ENCODE measurements at places on chromosomes 5 and 9.

GRCh38 chr9:108910914-108911313 lies 23.0 kb downstream of the ELP1 start:
- DNase-seq: no peak

GRCh38 chr9:132731230-132731629 lies 61.0 kb downstream of the GTF3C4 start:
- no peak for DNase-seq

DNA sequence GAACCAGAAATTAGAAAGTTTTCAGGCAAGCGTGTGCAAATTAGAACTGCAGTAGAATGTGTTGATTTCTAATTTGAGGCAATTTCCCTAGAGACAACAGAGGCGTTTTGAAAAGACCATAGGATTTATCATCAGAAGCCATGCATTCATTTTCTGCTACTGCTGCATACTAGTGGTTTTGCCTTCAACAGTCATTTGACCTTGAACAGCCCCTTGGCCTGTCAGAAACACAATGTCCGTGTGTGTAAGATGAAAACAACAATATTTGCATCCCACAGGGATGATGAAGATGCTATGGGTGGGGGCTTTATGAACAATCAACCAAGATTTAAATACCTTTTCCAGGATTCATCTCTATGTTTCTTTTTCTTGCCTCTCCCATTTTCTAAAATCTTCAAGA lies 73.7 kb downstream of the PDE4D start:
- no peak for DNase-seq

GRCh38 chr5:76468635-76469425 lies 65.7 kb downstream of the IQGAP2 start:
- DNase-seq: no peak

GRCh38 chr5:5198135-5198534 lies 58.0 kb downstream of the ADAMTS16 start:
- DNase-seq: no peak

GRCh38 chr9:132026932-132027585 lies 52.6 kb downstream of the MED27 start:
- DNase-seq: no peak

DNA sequence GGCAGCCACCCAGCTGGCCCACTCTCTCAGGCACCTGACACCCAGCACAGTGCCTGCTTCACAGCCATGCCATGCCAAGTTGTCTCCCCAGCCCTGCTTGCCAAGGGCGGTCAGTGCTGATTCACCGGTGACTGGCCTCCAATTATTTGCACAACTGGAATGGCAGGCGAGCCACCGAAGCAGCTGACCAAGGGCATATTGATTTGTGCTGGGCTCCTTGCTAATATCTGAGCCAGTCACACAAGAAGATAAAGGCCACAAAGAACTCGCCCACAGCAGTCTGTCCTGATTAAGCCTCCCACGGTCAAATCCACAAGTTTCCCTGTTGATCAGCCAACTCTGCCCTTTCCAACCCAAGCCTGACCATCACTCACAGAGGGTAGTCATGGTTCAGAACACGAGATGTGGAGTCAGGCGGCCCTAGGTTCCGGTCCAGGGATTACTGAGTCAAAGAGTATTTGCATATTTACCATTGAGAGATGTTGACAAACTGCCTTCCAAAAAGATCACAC lies 6.4 kb upstream of the EEIG1 start:
- no peak for DNase-seq

- no peak for DNase-seq
Observed at GRCh38 chr5:106780355-106780754, 890.4 kb downstream of the EFNA5 start.

DNA sequence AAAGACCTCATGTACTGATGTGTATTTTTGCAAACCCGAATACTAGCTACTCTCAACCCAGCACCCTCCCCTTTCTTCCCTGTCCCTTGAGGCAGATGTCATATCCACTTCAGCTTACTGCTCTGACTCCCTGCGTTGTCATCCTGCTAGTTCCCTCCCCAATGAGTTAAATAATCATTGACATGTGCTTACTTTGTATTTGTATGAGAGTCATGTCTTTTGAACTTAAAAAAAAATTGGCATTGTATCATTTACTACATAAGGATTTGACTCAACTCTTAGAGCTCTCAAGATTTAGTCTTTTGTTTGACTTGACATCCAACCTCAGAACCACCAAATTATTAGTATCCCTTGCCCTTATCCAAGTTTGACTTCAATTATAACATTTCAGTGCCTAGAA lies 219.7 kb upstream of the TUT7 start:
- no peak for DNase-seq

GRCh38 chr9:72415163-72415562 lies 50.2 kb upstream of the ZFAND5 start:
- no peak for DNase-seq

DNA sequence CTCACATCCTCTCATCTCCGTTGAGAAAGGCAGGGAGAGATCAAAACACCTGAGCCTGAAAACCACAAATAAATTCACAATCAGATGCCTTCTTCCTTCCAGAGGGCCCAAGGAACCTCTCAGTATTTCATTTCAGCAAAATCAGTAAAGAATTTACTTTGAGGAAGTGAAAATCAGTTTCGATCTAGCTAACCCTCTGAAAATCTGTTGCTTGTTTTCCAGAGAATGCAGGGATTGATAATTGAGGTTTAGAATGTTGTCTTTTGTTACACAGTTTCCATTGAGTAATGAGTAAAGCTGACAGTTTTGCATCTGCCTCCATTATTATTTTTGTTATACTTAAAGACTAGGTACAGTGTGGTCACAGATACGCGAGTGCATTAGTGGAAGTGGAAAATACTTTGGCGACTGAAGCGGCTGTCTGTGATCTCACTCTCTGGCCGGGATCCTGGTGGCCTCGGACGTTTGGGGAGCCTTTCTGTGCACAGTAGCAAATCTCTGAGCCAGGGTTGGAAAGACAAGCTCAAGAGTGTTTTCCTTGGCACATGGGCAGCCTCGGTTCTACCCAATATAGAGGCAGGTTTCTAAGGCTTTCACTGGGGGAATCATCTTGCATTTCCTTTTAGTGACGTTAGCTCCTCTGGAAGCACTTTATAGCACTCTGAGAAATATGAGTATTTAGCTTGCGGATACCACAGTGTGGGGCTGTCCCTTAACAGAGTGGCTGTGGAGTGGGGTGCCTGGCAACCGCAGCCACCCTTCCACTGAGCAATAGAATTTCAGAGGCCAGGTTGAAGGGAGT lies 32.2 kb upstream of the ANGPTL2 start:
- DNase-seq: no peak

GRCh38 chr5:158869854-158870253 lies 229.9 kb downstream of the EBF1 start:
- no peak for DNase-seq

DNA sequence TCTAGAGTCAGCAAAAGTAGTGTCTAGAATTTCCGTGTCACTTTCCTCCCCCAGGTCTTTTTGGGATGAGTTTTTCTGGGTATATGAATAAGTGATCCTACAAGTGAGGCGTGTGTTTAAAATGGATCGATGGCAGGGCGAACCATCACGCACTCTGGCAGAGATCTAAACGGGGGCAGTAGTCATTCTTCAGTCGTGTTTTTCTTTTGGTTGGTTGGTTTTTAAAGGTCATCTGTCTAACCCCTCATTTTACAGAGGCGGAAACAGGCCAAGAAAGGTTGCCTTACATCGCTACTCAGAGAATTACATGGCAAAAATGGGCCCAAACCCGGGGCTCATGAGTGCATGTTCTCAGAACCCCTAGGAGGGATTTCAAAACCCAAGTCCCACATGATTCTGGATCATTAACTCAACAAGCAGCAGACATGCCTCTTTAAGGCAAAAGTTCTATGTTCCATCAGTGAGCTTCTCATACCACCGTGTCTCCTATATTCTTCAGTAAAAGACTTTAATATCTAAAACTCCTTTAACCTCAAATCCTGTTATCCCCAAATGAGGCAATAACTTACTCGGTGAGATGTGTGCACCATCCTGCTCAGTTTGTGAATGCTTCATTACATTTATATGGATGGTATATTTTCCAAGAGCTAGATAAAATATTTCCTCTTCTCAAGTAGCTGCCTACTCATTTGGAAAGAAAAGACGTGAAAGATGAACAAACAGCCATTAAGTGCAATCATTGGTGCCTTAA lies 145.8 kb downstream of the AOPEP start:
- no peak for DNase-seq

GRCh38 chr5:137223324-137224295 lies 275.5 kb downstream of the SPOCK1 start:
- DNase-seq: no peak

- DNase-seq: no peak
Observed at GRCh38 chr9:133759146-133759900, 21.2 kb upstream of the SARDH start.

DNA sequence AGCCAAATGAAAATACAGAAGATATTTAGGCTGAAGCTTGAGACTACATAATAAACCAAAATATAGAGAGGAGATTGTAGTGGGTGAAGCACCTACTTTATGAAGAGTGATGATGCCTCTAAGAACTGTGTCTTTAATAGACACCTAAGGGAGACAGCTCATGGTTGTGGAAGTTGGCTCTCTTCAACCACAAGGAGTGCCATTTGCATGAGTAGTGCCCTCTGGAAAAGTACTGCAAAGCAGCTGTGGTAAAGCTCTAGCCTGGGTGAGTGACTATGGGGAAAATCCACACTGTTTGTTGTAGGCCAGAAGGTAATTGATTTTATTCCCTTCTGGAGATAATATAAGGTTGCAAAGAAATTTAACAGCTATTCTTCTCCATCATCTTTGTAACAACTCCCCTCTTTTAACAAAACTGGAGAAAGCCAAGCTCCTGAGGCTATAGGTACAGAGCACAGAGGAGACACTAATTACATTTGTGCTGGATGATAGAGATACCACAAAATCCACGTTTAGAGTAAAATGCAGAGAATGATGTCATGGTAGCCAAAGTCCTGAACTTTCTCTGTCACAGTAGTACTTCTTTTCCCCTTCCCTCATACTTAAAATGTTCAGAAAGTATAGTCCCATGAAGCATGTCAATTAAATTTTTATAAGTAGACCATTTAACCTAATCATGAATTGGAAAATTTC lies 122.8 kb downstream of the STARD4 start:
- DNase-seq: no peak

- no peak for DNase-seq
Observed at GRCh38 chr9:68913054-68913453, 100.9 kb downstream of the PRKACG start.

DNA sequence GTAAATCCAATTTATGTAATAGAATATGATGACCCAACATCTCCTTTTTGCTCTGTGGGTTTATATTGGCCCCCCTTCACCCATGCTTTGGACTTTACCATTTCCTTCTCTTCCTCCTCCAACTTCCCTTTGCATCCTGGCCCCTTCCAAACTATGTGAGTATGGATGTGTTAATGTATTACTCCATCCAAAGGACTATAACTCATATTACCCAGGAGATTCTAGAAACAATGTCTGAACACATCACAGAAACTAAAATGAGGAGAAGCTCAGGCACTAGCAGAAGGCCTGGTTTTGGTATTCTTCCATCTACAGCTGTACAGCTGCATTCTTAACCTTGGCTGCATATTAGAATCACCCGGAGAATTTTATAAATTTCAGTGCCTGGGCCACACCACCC lies 110.7 kb downstream of the PDE4D start:
- no peak for DNase-seq

DNA sequence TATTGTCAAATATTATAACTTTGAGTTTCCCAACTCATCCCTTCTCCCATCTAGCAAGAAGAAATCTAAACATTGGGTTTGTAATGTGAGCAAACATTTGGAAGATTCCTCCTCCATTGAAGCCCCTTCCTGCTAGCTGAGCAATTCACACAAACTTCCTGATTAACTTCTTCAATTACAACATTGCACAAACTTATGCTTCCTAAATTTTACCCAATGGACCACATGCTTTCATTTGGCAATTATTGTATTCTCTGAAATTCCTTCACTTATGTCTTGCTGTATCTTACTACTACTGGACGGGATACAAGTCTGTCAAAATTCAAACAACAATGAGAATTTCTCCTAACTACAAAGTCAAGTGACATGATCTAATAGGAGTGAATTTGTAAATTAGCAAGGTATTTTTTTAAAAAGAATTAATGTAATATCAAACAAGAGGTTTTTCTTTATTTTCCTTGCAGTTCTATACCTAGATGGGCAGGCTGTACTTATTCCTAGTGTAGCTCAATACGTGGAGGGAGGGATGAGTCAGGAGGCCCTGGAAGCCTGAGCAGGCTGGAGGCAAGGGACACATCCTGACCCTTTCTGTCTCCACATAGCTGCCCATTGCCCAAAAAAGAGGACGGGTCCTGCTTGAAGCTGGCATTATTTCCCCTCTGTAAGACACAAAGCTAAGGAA lies 11.8 kb upstream of the IFNW1 start:
- no peak for DNase-seq

- no peak for DNase-seq
Observed at GRCh38 chr5:32421075-32421474, 23.5 kb downstream of the ZFR start.

Data from CD4-positive, alpha-beta T cell treated with Interleukin-17A for 1 hour (primary cell).